Fibroblast of skin of right biceps (primary cell): ENCODE measurements at places on chromosomes 2 and 18.

DNA sequence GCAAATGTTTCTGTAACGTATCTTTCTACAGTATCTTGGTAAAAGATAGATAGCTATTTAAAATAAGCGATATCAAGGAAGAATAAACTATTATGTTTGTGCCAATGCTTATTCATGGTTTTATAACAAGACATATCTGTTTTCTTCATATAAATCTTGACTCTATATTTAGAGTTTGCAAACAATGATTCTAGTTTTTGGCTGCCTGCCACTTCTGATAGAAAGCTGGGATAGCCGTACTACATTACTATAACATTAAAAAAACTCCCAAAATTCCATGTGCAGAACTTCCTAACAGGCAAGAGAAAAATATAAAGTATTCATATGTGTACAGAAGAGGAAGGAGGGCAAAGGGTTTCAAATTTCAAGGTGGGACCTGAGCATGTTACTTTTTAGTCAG lies 985.0 kb downstream of the BCL11A start:
- DNase-seq, result no peak

DNA sequence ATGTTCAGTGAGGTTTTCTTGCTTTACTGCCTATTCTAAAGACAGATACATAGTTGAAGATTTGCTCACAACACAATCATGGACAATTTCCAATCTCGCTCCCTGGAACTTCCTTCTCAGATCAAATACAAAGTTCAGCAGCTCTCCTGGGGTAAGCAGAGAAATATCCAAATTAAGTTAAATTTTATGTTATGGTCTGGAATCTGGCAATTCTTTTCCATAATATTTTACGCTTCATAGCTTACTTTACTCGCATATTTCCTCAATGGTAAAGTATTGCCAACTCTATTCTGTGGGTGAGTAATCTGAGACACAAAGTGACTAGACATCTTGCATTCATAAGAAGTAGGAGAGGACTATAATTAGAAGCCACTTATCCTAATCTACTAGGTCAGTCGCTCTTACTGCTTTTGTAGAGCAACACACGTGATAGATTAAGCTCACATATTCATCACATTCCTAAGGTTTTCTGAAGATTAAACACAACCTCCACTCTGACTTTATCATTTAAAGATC lies 529.4 kb downstream of the CCDC85A start:
- peak; percentile 97 for DNase-seq

GRCh38 chr2:29360016-29360784 lies 245.0 kb downstream of the CLIP4 start:
- DNase-seq, result peak; percentile 8

- DNase-seq, result no peak
These were observed 578.6 kb upstream of the CHAC2 start for GRCh38 chr2:53188851-53189510.

- no peak for DNase-seq
These were observed 96.2 kb downstream of the GLI2 start for GRCh38 chr2:120831891-120832290.

GRCh38 chr2:212938144-212938793 lies 213.1 kb downstream of the IKZF2 start:
- no peak for DNase-seq

- peak; percentile 60 for DNase-seq
These were observed 2.7 kb downstream of the GPC1 start for GRCh38 chr2:240437861-240438809.

- DNase-seq, result peak; percentile 68
These were observed 32.6 kb upstream of the SPAG16 start for GRCh38 chr2:213251618-213252017.

GRCh38 chr2:70557171-70557838 lies 3.7 kb upstream of the TGFA start:
- DNase-seq, result no peak

- DNase-seq, result peak; percentile 18
These were observed 259.3 kb downstream of the SOX11 start for GRCh38 chr2:5951471-5951870.

GRCh38 chr2:62197011-62197924 lies 1.4 kb downstream of the B3GNT2 start:
- no peak for DNase-seq

DNA sequence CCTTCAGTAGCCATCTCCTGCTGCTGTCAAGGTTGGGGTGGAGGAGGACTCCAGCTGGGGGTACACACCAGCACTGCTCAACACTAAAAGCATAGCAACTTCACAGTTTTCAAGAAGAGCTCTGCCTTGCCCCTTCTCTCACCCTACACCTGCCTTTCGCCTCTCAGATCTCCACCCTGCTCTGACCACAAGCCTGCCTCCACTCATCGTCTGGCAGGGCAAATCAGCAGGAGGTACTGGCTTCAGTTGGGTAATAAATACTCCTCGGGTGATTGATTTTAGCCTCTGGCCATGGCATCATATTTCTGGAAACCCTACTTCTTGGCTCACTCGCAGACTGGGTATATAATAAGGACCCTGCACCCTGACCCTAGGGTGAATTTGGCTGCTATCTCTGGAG lies 3.1 kb upstream of the PRKAG3 start:
- no peak for DNase-seq

GRCh38 chr2:39717067-39717466 lies 51.4 kb downstream of the TMEM178A start:
- no peak for DNase-seq

- no peak for DNase-seq
These were observed 7.5 kb downstream of the B3GNT2 start for GRCh38 chr2:62203459-62203858.

DNA sequence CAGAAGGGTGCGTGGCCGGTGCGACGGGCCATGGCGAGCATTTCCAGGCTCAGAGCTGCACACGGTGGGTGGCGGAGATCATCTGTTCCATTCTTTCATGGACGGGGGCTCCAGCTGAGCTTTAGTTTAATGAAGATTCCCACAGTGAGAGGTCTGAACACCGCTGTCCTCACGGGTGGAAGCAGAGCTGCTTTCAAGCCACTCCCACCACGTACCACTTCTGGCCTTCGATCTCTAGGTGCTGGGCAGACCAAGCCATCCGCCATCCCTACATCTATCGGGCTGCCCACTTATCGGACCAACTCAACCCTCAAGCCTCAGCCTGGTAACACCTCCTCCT lies 18.5 kb downstream of the GPR35 start:
- DNase-seq, result no peak

DNA sequence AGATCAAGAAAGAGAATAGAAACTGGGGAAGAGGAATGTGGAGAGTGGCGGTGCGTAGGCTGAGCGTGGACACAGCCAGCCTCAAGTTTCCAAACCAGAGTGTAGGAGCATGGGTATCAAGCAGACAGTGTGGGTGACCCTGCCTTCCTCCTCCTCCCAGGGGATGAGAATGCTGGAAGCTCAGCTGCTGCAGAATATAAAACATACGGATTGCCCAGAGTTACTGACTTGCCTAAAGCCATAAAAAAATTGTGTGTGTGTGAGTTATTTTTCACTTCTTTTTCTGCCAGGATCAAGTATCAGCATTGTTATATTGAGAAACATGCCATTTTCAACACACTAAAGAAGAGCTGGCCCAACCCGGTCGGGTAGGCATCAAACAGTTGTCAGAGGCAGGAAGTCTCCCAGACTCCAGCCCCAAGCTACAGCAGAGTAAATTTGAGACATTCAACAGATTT lies 333.3 kb upstream of the ACVR2A start:
- DNase-seq, result peak; percentile 22

GRCh38 chr2:109645412-109646184 lies 31.4 kb downstream of the SOWAHC start:
- no peak for DNase-seq

GRCh38 chr18:49752095-49752457 lies 61.3 kb downstream of the ACAA2 start:
- no peak for DNase-seq

DNA sequence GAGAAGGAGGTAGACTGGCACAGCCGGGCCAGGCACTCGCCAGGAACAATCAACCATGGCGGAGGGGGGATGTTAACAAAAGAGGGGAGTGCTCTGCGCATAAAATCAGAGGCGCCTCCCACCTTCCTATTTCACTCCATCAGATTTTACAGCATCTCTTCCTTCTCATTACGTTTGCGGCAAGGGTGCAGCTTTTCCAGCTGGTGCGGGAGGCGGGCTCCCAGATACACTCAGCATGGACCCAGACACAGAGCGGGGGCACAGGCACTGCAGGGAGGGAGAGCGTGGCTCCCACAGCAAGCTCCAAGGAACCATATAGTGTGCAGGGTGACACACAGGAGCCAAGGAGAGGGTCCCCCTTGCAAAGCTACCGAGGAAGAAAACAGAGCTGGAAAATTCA lies 176.3 kb downstream of the EIPR1 start:
- no peak for DNase-seq

DNA sequence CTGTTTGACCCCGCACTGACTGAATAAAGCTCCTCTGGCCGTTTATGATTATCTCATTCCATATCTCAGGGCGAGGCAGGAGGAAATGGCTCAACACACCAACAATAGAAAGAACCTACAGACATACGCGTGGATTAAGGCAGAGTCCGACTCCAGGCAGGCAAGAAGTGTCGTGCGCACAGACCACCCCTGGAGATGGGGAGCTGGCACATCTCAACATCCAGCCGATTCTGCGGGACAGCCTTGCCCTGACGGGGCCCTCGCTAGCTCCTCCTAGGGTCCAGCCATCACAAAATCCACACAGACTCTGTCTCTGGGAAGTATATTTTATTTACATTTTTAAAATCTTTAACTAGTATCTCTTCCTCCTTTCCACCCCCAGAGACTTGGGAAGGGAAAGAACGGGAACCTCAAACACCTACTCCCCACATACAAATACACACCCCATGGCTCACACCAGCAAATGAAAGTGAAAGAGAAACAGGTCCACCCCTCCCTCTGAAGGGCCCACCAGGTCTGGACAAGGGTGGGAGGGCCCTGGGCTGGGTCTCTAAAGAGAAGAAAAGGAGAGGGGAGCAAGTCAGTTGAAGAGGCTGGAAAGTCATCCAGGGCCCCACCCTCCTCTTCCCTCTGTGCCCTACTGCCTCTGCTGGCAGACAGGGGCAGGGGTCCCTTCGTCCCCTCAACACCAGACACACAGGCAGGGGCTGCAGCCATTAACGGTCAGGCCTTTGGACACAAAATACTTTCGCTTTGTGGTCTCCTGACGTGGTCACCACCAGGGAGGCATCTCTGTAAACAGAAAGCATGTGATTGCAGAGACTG lies 3.2 kb downstream of the GPBAR1 start:
- no peak for DNase-seq

DNA sequence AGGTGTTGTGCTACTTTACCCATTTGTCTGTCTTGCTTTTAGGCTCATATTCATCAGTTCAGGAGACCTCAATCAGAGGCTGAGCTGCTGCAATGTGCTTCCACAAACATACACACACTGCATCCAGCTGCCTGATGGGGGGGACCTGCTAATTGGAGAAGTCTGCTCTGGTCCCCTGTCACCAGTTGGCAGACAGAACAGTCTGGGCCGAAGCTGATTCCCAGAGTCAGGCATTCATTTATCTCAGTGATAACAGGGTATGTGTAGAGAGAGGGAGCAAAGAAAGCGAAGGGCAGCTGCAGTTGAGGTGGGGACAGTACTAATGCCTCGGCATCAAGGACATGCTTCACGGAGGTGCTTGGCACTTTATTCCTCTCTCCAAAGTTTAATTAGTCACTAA lies 584.3 kb upstream of the PIK3C3 start:
- DNase-seq, result no peak

DNA sequence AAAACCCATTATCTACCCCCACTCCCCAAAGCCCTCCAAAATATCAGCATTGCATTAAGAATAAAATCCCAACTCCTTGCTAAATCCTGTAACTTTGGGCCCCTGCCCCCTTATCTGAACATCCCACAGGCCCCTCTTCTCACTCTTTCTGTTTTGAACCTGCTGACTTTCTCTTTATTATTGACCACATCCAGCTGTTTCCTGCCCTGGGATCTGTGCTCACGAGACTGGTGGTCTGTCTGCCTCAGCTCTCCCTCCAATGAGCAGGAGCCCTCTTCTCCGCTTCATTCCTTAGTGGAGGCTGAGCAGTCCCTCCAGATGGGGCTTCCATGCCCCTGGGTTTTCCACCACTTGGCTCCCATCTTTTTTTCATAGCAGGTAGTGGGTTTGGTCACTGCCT lies 116.9 kb downstream of the ACKR3 start:
- DNase-seq, result no peak

GRCh38 chr2:234725528-234726264 lies 226.1 kb upstream of the SH3BP4 start:
- peak; percentile 48 for DNase-seq

GRCh38 chr2:83340424-83340823 lies 1118.7 kb downstream of the SUCLG1 start:
- no peak for DNase-seq
